ENCODE measurements at places on chromosomes 2 and 18. TPM values are rescaled to one million over a fixed set of nuclear protein-coding genes. Genes with fewer than 3 reads are reported as not detected.

DNA sequence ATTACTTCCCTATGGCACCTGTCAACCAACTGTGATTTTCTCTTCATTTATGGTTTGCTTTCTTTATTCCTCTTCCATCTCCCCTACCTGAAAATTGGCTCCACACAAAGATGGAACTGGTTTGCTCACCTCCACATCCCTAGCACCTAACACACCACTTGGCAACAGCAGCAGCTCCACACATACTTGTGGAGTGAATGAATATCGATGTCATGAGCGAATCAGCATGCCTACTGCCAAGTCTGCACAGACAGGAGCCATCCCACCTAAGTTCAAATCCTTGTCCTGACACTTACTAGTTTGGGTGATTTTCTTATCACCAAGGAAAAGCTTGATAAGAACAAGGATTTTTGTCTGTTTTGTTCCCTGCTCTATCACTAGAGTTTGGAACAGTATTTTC lies 191.4 kb upstream of the TMEM200C start:
- H3K27me3 ChIP-seq, result no peaks in the 10 kb centered on the region
- H3K4me3 ChIP-seq, result no peak overlapping the region
- no peak overlapping the region for H3K27ac ChIP-seq
- no peaks in the 10 kb centered on the region for H3K4me1 ChIP-seq
- no peak for DNase-seq

DNA sequence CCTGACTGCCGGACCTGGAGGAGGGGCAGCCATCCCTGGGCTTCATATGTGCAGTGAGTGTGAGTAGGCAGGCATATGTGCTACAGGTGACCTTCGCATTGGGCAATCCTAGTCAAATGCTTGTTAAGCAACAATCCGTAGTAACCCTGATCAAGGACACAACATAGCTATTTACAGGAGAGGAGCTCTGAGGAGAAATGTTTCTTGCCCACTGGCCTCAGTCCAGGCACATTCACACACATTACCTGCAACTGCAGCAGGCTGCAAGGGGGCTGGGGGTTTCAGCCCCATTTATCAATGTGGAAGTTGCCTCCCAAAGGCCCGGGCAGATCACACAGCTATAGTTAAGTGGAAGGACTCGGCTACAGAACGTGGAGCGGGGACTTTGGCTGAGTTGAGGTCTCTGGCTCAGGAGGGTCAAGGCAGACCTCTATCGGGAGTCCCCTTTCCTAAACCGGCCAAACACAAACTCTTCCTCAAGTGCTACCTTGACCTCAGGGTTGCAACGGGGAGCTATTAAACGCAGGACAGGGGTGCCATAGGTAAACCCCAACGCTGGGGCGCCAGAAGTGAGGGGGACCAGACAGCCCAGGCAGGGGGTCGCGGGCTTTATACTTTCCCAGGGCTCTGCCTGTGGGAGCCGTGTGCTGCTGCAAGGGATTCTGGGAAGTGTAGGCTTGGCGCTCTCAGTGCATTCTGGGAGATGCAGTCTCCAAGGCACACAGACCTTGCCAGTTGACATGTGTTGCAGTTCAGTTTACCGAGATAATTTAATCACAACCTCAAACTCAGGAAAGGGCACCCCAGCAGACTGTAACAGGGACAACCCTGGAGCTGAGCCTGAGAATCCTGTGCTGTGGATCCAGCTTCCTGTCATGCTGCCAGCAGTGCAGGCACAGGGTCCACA lies 9.4 kb downstream of the KHK start:
- H3K4me1 ChIP-seq, result peaks cover 7% of the 10 kb centered on the region
- no peak overlapping the region for H3K27ac ChIP-seq
- DNase-seq, result peak; percentile 65
- no peaks in the 10 kb centered on the region for H3K27me3 ChIP-seq

GRCh38 chr2:86368161-86368824 lies 30.9 kb upstream of the REEP1 start:
- no peak overlapping the region for H3K4me3 ChIP-seq
- H3K4me1 ChIP-seq, result peaks cover 18% of the 10 kb centered on the region
- peaks cover 2% of the 10 kb centered on the region for H3K27me3 ChIP-seq
- peaks cover 2% of the 10 kb centered on the region for H3K36me3 ChIP-seq
- peak; percentile 57 for DNase-seq

DNA sequence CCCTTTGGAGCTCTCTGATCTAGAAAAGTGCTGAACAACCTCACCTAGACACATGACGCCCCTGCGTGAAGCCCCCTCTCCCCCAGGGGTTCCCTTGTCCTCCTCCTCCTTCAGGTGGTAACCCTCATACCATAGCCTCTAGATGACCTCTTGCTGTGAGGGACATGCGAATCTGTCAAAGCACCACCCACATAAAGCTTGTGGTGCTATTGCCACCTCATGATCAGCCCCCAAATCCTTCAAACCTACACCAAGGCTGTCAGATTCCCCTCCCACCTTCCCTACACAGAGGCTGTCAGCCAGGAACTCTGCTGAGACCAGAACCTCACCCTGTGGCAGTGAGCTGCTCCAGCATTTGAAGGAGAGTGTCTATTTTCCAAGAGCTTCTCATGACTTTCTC lies 43.1 kb upstream of the TEX51 start:
- H3K27me3 ChIP-seq, result peaks cover 3% of the 10 kb centered on the region
- no peaks in the 10 kb centered on the region for H3K36me3 ChIP-seq
- no peak for DNase-seq
- H3K27ac ChIP-seq, result no peak overlapping the region

GRCh38 chr2:157443090-157443489 lies 799 bp downstream of the CYTIP start:
- H3K4me3 ChIP-seq, result peak overlapping the region; percentile 100
- no peaks in the 10 kb centered on the region for H3K27me3 ChIP-seq
- peak overlapping the region; percentile 98 for H3K27ac ChIP-seq
- H3K4me1 ChIP-seq, result peaks cover 35% of the 10 kb centered on the region

GRCh38 chr2:145404690-145405089 lies 884.8 kb upstream of the ZEB2 start:
- no peaks in the 10 kb centered on the region for H3K4me1 ChIP-seq
- no peak for DNase-seq
- H3K27me3 ChIP-seq, result peaks cover 24% of the 10 kb centered on the region
- H3K4me3 ChIP-seq, result no peak overlapping the region

DNA sequence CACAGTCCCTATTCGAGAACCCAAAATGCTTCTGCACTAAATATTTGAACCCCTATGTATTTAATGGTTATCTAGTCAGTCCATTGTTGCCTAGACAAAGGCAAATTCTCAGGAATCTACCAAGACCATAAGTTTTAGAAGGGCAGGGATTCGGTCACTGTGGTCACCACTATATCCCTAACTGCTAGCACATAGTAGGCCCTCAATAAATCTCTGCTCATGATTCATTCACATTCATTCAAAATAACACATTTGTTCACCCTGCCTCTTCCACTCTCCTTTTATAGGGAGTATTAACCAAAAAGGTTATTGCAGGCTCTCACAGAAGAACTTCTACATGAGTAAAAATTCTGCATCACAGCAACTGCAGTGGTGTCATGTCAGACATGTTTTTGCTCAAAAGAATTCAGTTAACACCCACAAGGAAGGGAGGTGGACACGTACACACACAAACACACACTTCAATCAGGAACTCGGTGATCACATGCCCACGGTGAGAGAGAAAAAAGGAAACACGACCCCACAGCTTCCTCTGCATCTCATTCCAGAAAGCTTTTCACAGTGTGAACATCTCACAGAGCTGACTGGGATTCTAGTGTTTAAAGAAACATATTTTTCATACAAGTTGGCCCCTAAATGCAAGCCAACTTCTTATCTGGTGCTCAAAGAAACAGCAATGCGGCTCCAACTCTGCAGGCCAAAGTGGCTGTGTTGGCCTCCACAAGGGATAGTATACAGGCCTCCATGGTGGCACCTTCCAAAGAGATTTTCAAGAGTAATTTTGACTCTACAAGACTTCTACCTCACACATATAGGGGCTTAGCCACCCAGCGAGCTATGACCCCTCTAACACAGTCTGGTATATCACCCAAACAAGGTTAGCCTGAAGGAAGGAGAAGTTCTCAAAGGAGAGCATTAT lies 98.0 kb downstream of the ANKRD44 start:
- H3K27ac ChIP-seq, result peak overlapping the region; percentile 90
- peak; percentile 57 for DNase-seq
- peaks cover 15% of the 10 kb centered on the region for H3K36me3 ChIP-seq
- H3K27me3 ChIP-seq, result no peaks in the 10 kb centered on the region
- peak overlapping the region; percentile 20 for H3K4me3 ChIP-seq

- DNase-seq, result no peak
- no peaks in the 10 kb centered on the region for H3K4me1 ChIP-seq
- H3K27ac ChIP-seq, result no peak overlapping the region
- no peaks in the 10 kb centered on the region for H3K36me3 ChIP-seq
- H3K27me3 ChIP-seq, result peaks cover 2% of the 10 kb centered on the region
Observed at GRCh38 chr2:198478361-198478760, 674.0 kb downstream of the PLCL1 start.

- no peaks in the 10 kb centered on the region for H3K27me3 ChIP-seq
- H3K27ac ChIP-seq, result no peak overlapping the region
- peaks cover 9% of the 10 kb centered on the region for H3K36me3 ChIP-seq
- H3K4me3 ChIP-seq, result no peak overlapping the region
- no peak for DNase-seq
Observed at GRCh38 chr18:49238433-49239042, 221.9 kb downstream of the DYM start.

GRCh38 chr2:8671802-8672201 lies 10.1 kb upstream of the ID2 start:
- peaks cover 8% of the 10 kb centered on the region for H3K4me1 ChIP-seq
- no peak for DNase-seq
- H3K36me3 ChIP-seq, result peaks cover 22% of the 10 kb centered on the region

GRCh38 chr2:239321596-239322415 lies 79.0 kb downstream of the HDAC4 start:
- peaks cover 79% of the 10 kb centered on the region for H3K4me1 ChIP-seq
- peaks cover 23% of the 10 kb centered on the region for H3K36me3 ChIP-seq
- H3K4me3 ChIP-seq, result peak overlapping the region; percentile 48
- peak overlapping the region; percentile 95 for H3K27ac ChIP-seq
- DNase-seq, result peak; percentile 76
- H3K27me3 ChIP-seq, result no peaks in the 10 kb centered on the region

DNA sequence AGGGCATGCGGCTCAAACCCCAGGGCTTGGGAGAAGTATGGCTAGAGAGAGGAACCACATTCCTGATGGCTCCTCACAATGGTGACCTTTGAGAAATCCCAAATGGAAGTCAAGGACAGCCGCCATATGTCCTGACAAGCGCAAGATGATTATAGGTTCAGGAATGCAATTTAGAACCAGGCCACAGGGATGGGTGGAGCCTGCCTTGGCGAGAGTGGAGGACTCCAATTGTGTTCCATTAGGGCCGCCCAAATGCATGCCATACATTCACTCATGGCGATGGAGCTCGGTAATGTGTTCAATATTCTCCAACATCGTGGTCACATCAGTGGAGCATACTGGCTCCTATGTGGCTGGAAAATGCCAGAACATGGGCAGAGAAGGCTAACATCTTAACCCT lies 662.9 kb upstream of the ID2 start:
- no peak for DNase-seq
- H3K4me3 ChIP-seq, result no peak overlapping the region
- no peaks in the 10 kb centered on the region for H3K27me3 ChIP-seq

GRCh38 chr2:128315829-128316776 lies 2.6 kb downstream of the HS6ST1 start:
- peak; percentile 41 for DNase-seq
- no peak overlapping the region for H3K27ac ChIP-seq
- peak overlapping the region; percentile 52 for H3K4me3 ChIP-seq
- H3K4me1 ChIP-seq, result peaks cover 9% of the 10 kb centered on the region

- H3K36me3 ChIP-seq, result peaks cover 2% of the 10 kb centered on the region
- H3K4me1 ChIP-seq, result peaks cover 37% of the 10 kb centered on the region
- no peaks in the 10 kb centered on the region for H3K27me3 ChIP-seq
Observed at GRCh38 chr18:55251254-55251971, 292.2 kb upstream of the CCDC68 start.

GRCh38 chr18:49756671-49757362 lies 56.5 kb downstream of the ACAA2 start:
- H3K4me1 ChIP-seq, result no peaks in the 10 kb centered on the region
- DNase-seq, result no peak
- H3K4me3 ChIP-seq, result no peak overlapping the region
- H3K27me3 ChIP-seq, result no peaks in the 10 kb centered on the region
- H3K36me3 ChIP-seq, result no peaks in the 10 kb centered on the region

DNA sequence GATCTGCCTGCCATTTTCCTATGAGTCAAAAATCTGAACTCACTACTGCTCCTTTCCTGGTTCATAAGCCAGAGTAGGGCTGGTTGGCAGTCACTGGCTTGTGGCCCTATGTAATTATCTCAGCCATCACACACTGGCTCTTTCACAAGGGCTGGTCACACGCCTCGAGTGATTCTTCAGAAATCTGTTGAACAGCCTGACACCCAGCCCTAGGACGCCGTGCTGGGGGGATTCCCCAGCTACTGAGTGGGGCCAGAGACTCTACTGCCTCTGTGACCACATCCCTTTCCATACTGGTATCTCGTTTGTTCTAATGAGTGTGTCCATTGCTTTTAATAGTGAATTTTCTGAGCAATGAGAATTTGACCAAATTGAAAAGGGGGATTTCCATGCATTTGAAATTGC lies 45.8 kb upstream of the RBM44 start:
- H3K4me3 ChIP-seq, result no peak overlapping the region
- peaks cover 30% of the 10 kb centered on the region for H3K4me1 ChIP-seq
- peak; percentile 73 for DNase-seq
- peak overlapping the region; percentile 69 for H3K27ac ChIP-seq

GRCh38 chr2:54967269-54967668 lies 83.0 kb downstream of the RTN4 start:
- H3K36me3 ChIP-seq, result peaks cover 13% of the 10 kb centered on the region
- no peaks in the 10 kb centered on the region for H3K27me3 ChIP-seq
- no peak for DNase-seq

DNA sequence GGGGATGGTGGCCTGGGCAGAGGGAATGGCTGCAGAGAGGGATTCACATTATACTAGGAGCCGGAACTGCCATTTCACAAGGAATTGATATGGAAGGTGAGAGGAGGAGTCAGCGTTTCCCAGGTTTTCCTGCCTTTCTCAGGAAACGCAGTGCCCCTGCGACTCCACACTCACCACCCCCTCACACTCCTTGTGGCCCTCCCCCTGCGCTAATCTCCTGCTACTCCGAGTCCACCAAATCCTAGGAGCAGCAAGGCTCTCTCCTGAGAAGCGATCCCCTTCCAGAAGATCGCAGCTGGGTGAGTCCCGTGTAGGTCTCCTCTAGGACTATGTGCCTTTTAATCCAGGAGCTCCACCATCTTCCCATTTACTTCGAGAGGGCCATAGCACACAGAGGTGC lies 140.6 kb downstream of the VAPA start:
- no peaks in the 10 kb centered on the region for H3K4me1 ChIP-seq
- H3K36me3 ChIP-seq, result no peaks in the 10 kb centered on the region
- no peaks in the 10 kb centered on the region for H3K27me3 ChIP-seq
- no peak overlapping the region for H3K4me3 ChIP-seq

TMEM247 gene
- not detected for total RNA-seq

SPC25 gene
- 42.1 TPM for total RNA-seq

DAW1 gene
- not detected for total RNA-seq

CD8A gene
- 686 TPM for total RNA-seq

RAD51AP2 gene
- total RNA-seq, result not detected
